Esophagus mucosa (tissue), 1 donor: ENCODE measurements at places on chromosomes 5 and 9.

DNA sequence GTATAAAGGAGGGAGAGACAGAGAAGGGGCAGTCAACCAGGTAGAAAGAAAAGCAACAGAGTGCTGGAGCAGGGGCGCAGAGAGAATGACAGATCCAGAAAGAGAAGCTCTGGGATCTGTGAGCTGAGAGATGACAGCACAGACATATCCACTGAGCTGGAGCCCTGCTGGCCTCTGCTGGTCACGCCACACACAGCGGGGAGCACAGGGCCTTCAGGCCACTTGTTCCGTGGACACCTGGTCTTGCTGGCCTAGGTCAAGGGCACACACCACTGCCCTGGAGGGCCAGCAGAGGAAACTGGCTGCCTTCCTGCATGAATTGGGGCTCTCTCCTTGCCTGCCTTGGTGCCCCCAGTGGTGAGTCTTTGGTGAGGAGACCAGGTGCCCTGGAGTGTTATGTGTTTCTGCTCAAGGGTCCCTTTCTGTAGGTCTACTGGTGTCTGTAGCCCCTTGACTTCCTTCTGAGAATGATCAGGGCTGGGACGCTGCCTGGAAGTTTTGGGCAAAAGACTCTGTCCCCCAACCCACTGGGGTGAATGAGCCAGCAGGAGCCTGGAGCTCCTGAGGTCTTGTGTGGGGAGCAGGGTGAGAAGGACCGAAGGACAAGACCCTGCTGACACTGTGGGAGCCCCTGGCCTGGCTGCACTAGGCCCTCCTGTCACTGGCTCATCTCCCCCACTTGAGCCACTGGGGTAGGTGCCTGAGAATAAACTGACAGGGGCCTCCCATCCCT lies 59.2 kb upstream of the ADAMTS2 start:
- ATAC-seq = no peak

GRCh38 chr5:15901151-15901550 lies 278.4 kb downstream of the MARCHF11 start:
- ATAC-seq = no peak

GRCh38 chr9:74035786-74036185 lies 461.3 kb upstream of the RORB start:
- no peak for ATAC-seq

DNA sequence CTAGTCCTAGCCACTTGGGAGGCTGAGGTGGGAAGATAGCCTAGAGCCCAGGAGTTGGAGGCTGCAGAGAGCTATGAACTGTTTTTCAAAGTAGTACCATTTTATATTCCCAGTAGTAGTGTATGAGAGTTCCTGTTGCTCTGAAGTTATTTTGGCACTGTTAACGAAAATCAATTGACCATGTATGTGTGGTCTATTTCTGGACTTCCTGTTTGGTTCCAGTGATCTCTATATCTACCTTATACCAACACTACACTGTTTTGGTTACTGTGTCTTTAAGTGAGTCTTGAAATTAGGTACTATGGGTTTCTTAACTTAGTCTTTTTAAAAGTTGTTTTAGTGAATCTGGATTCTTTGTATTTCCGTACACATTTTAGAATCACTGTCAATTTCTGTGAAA lies 13.6 kb downstream of the SLF1 start:
- no peak for ATAC-seq

DNA sequence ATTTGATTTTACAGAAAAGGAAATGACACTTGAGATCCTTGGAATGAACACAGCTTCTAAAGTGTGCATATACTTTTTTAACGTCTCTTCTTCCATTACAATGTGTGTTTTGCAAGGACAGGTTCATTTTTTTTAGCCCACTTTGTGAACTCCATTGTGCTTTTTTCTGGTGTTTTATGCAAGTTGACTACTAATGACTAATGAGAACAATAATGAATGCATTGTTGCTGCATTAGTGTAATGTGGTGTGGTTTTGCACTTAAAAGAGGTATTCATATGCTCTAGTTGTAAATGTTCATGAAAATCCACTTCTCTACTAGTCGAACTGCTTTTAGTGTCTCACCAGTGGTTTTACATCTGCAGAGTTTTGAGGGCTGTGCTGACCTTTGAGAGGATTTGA lies 93.6 kb downstream of the UHRF2 start:
- ATAC-seq = no peak

DNA sequence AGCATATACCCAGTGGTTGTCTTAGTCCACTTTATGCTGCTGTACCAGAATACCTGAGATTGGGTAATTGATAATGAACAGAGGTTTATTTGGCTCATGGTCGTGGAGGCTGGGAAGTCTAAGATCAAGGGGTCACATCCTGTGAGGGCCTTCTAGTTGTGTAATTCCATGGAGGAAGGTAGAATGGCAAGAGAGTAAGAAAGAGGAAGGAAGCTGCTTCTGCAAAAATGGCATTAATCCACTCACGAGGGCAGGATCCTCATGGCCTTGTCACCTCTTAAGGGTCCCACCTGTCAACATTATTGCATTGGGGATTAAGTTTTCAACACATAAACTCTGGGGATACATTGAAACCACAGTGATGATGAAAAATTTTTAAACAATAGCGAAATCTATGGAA lies 17.0 kb downstream of the BTNL8 start:
- ATAC-seq = no peak

- no peak for ATAC-seq
These were observed 50.9 kb downstream of the MEGF9 start for GRCh38 chr9:120663380-120663779.

DNA sequence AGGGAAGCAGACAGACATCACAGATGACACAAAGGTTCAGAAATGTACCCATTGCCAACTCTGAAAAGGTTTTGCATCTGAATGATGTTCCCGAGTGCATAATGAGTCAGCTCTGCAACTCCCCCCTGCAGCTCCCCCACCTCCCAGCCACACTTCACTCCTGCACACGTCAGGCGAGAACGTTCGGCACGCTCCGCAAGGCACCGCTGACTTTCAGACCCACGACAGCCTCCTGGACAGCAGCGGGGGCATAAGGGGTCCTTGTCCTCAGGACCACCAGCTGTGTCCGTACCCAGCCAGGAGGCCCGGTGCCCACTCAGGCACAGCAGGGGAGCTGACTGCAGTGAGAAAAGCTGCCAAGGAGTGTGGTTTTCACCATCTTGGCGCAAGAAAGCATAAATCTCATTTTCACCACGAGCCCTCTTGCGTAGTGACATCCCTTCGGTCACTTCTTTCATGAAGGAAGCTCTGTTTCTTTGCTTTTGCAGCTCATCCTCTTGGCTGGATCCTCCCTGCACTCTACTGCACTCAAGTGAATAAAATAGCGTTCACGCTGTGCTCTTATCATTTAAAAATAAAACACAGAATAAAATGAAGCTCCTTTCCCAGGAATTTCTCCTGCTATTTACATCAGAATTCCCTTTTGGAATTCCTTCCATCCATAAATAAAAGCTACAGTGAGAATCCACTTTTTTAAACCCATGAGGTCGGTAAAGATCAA lies 9.9 kb downstream of the GFPT2 start:
- no peak for ATAC-seq

DNA sequence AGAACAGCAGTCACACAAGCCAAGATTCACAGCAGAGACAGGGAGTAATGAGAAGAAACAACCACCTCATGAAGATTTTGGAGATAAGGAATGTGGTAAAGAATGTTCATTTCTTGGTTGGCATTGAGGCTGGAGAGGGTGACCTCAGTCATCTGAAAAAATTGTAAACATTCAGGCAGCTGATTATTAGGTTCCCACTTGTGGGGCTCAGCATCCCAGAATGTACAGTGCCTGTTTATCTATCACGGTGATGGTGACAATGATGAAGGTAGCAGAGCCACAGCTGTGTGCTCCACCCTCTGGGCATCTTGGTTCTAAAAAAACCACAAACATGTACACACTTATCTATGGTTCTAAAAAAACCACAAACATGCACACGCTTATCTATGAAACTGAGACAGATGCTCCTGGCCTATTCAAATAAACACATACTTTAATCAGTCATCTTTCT lies 143.9 kb upstream of the MOCS2 start:
- no peak for ATAC-seq

DNA sequence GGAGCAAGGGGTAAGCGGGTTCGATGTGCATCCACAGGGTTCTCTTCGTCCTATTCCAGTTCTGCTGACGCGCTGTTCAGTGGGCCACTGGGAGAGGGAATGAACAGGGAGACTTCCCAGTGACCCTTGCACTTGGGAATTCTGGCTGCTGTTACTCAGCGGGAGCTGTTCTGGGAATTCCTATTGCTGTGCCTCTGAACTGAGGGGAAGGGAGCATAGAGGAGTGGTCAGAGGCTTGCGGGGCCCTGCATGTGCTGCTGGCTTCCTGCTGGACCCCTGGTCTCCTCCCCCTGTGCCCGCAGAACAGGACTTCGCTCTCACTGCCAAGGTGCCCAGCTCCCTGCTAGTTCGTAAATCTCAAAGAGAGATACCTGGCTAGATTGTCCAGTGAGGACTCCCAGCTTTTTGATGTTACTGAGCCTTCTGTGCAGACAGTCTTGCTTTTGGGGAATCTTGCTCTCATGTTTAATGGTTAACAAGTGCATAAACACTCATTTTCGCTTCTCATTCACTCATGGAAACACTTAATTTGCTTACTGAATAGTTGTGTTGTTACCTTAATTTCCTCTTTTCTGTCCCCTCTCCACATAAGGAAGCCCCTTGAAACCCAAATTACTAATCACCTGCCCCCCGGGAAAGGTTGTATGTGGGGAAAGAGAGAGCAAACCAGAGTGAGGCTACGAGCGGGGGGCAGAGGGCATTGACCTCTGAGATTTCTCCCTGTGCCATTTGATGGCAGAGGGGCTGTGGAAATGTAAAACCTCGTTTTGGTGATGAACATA lies 5.9 kb downstream of the TRIO start:
- no peak for ATAC-seq

DNA sequence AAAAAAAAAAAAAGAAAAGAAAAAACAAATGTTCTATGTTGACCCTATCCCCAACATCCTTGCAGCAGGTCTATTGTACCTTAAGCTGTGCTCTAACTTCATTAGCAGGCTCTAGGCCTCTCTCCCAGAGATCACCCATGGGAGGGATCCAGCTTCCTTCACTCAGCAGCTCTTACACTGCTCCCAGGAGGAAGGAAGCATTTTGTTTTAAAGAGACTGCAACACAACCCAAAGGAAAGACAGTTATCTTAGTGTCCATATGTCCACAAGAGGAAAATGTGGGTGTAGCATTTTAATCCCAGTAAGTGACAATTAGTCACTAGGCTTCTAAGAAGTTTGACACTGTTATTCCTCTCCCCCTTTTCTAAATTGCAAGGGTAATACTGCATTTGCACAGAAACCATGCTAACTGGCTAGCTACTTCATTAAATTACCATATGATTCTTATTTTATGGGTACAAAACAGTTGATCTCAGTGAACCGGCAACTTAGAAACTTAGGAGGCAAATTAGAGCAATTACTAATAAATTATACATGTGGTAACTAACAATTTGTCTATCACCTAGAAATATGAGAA lies 58.8 kb downstream of the MARCHF3 start:
- no peak for ATAC-seq

DNA sequence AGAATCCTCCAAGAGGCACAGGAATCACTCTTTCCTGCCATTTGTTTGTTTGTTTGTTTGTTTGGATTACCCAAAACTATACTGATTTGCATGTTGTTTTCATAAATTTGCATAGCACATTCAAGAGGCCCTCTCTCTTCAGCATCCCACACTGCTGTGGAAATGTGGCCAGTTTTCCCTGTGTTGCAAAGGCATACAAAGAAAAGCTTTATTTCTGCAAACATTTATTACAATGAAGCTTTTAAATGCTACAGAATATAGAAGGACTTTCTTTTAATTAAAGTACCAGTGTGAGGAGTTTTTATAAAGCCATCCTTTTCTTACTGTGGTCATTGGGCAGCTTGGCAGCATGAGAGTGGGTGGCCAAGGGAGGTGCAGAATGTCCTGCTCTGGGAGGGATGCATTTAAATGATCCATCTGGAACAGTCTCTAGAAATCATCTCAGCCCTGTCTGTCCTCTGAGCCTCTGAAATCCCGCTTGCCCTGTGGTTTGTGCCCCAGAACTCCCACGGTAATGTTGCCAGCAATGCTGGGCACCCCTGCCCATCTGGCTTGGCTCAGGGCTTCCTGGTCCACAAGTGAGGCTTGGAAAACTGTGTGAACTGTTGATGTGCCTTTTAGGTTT lies 356.8 kb upstream of the KIF2A start:
- no peak for ATAC-seq

- ATAC-seq = no peak
These were observed 37.4 kb downstream of the C9orf152 start for GRCh38 chr9:110170357-110171257.

DNA sequence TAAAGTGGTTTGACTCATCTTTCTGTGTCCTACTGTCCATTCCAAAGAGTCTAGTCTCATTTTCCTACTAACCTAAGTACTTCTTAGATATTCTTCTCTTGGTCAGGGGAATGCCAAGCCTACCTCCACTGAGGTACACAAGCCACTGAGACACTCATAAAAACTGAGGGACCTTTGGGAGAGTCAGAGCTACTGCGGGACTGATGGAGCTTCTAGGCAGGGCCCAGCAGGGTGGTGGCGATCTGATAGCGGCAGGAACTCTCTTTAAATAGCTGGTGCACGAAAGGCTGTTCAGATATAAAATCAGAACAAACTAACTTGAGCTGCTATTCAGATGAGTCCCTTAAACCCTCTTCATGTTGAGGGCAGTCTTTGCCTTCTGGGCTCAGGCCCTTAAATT lies 14.7 kb downstream of the NUP214 start:
- ATAC-seq = no peak

DNA sequence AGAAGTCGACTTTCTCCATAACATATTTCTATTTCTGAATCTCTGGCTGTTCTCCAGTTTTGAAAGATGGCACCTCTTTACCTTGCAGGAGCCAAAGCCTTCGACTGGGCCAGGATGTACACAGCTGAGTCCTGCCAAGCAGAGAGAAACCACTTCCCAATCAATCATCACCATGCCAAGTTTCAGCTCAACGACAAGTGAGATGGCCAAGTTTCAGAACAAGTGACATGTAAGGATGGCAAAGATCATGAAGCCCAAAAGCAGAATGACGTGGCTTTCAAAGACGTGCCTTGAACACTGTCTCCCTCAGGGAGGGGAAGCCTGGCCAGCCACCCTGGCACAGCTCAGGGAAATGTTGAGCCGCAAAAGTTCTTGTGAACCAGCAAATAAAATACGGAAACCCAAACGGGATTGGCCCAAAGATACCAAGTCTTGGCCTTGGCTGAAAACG lies 17.7 kb downstream of the STK10 start:
- no peak for ATAC-seq
